ENCODE measurements at places on chromosomes 2 and 18. TPM values are rescaled to one million over a fixed set of nuclear protein-coding genes. Genes with fewer than 3 reads are reported as not detected.
A peak's percentile ranks its signal among the peaks of the same experiment; 100 is the strongest.

The SLC14A1 gene
- total RNA-seq: 1.5 TPM

The NCOA1 gene
- 29.3 TPM for total RNA-seq

The SH3RF3 gene
- 1.4 TPM for total RNA-seq

The IGFBP5 gene
- total RNA-seq: not detected

The TSPYL6 gene
- total RNA-seq: not detected

DNA sequence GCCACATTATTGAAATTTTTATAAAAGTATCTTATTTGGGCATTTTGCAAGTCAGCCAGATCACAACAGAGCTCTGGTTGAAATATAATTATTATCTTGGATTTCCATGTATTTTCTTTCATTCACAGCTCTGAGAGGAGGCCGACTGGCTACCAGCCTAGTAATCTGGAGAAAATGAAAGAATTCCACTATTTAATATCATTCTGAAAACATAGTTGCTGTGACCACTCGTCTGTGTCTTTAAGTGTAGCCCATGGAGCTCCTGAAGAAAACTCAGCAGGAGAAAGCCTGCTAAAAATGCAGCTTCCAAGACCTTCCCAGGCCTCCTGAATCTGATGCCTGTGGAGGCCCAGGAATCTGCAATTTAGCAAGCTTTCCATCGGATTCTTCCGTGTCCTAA is 114.7 kb downstream of the SH3BP4 start:
- peaks cover 7% of the 10 kb centered on the region for H3K27me3 ChIP-seq
- H3K36me3 ChIP-seq: no peaks in the 10 kb centered on the region
- no peak for DNase-seq
- no peak overlapping the region for H3K27ac ChIP-seq
- H3K4me1 ChIP-seq: no peaks in the 10 kb centered on the region
- H3K4me3 ChIP-seq: no peak overlapping the region

DNA sequence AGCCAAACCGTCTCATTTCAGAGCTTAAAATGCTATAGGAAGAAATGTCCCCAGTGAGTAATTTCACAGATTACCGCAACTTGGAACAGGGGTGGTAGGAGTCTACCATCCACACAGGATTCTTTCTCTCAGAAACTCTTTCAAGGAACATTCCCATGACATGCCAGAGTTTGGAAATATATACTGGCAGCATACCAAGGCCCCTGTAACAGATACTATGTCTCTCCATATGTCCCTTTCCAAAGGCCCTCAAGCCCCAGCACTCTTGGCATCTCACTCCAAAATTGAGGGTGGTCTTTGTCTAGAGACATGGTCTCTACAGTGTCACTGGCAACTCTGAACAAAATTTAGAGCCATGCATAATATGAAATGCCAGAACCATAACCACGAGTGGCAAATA is 11.0 kb downstream of the FIGLA start:
- peaks cover 17% of the 10 kb centered on the region for H3K27me3 ChIP-seq
- no peak overlapping the region for H3K4me3 ChIP-seq
- no peak for DNase-seq
- no peaks in the 10 kb centered on the region for H3K36me3 ChIP-seq
- H3K27ac ChIP-seq: no peak overlapping the region

GRCh38 chr2:136373841-136374240 is 255.9 kb upstream of the CXCR4 start:
- peaks cover 2% of the 10 kb centered on the region for H3K27me3 ChIP-seq
- peaks cover 50% of the 10 kb centered on the region for H3K4me1 ChIP-seq
- H3K4me3 ChIP-seq: no peak overlapping the region
- no peak for DNase-seq
- H3K27ac ChIP-seq: no peak overlapping the region

DNA sequence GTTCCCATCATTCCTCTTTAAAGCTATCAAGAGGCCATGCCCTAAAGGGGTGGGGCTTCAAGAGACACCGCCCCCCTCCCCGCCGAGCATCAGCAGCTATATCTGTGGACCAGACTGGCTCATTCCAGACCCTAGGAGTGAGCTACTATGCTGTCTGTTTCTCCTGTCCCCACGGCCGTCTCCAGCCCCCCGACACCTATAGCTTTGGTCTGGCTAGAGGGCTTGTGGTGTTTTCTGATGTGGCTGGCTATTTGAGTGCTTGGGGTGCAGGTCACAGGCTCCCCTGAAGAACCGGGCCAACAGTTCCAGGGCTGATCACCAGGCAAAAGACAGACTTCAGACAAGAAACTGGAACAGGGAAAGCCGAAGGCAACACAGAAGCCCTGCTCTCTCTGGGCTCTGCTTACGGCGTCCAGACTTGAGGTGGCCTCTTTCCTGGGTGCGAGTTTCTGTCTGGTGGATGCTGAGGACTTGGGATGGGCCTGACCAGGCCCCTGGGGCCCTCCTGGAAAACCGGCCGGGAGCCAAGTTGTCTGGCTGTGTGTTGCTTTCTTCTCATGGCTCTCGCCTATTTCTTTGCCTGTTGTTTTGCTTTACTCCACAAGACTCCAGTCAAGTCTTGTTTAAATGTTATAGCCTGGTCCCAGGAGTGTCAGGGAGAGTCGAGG is 83.6 kb downstream of the KLHL29 start:
- H3K4me3 ChIP-seq: no peak overlapping the region
- H3K27ac ChIP-seq: no peak overlapping the region
- no peaks in the 10 kb centered on the region for H3K4me1 ChIP-seq
- no peak for DNase-seq

DNA sequence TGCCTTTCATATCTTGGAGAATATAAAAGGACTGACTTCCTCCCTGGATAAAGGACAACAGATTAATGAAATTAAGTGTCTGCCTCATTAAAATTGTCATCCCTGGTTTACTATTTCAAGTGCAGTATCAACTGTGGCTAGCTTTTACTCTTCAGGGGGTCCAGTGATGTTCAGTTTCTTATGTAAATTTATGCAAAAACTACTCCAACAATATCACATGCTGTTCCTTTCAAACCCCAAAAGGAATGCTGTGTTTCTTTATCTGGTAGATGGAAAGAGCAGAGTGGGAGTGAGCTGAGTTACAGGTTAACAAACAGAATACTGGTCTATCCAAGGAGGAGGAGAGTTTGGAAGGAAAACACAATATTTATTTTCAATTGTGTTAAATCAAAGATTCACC is 283.7 kb upstream of the VWC2L start:
- no peaks in the 10 kb centered on the region for H3K36me3 ChIP-seq
- no peak for DNase-seq
- no peaks in the 10 kb centered on the region for H3K27me3 ChIP-seq
- H3K4me3 ChIP-seq: no peak overlapping the region
- H3K27ac ChIP-seq: no peak overlapping the region

DNA sequence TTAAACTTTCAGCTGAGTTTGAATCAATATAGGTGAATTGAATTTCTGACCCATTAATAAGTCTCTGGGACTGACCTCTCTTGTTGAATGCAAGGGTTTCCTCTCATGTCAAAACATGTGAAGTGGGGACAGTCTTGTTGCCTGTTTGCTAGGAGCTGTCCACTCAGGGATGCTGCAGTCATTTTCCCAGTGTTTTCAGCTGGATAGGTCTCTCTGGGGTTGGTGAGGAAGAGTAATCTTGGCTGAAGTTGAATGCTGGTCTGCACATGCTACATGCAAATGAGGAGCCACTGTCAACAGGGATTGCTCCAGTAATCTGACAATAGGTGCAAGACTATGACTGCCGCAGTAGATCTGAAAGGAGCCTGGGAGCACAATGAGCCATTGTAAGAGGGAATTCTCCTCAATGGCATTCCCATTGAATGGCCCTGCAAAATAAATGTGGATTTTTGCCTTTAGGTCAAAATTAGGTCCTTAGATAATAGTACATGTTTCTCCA is 34.1 kb upstream of the IL1RL1 start:
- peaks cover 14% of the 10 kb centered on the region for H3K27me3 ChIP-seq
- no peak for DNase-seq
- no peak overlapping the region for H3K4me3 ChIP-seq

GRCh38 chr2:126849991-126850535 is 48.6 kb upstream of the TEX51 start:
- no peaks in the 10 kb centered on the region for H3K36me3 ChIP-seq
- H3K4me1 ChIP-seq: no peaks in the 10 kb centered on the region
- DNase-seq: no peak
- H3K4me3 ChIP-seq: no peak overlapping the region
- peaks cover 2% of the 10 kb centered on the region for H3K27me3 ChIP-seq
- no peak overlapping the region for H3K27ac ChIP-seq

DNA sequence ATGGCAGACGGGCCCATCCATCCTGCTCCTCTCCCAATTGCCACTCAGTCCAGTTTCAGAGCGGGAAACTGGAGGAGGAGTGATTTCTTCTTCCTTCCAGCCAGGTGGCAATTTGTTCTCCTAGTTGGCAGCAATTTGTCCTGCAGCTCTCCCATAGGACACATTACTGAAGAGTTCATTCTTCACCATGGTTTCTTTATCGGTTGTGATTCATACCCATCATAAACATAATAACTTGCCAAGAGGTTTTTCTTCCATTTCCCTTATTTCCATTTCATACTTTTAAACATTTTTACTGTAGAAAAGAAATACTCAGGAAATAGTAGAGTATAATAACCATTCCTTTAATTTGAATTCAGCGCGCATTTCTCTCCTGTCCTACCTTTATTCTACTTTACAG is 377.9 kb upstream of the RAB12 start:
- H3K27me3 ChIP-seq: no peaks in the 10 kb centered on the region
- no peak for DNase-seq
- H3K4me3 ChIP-seq: no peak overlapping the region
- no peak overlapping the region for H3K27ac ChIP-seq

- DNase-seq: no peak
- no peaks in the 10 kb centered on the region for H3K4me1 ChIP-seq
- peaks cover 6% of the 10 kb centered on the region for H3K27me3 ChIP-seq
- H3K4me3 ChIP-seq: no peak overlapping the region
- H3K36me3 ChIP-seq: no peaks in the 10 kb centered on the region
Observed at GRCh38 chr2:182586426-182586825, 129.6 kb upstream of the DNAJC10 start.

DNA sequence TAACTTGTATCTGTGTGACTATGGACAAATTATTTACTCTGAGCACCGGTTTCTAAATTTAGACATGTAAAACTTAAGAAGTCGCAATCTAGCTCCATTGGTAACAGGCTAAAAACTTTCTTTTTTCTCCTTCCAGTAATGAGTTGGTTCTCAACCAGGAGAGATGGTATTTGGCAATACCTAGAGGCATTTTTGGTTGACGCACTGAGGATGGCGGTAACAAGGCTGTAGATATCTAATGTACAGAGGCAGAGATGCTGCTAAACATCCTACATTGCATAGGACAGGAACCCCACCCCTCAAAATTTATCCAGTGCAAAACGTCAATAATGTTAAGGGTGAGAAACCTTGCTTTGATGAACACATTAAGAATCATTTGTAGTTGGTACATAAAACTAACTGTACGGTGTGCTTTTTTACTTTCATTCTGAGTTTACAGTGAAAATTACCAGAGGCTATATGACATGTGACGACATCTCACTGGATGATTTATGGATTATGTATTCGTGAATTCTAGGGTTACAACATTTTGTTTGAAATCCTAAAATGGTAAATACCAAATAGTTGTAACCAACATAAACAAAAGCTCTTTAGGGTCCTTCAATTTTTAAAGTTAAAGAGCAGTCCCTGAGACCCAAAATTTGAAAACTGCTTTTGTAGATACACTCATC is 91.3 kb downstream of the TLK1 start:
- peaks cover 18% of the 10 kb centered on the region for H3K4me1 ChIP-seq
- H3K36me3 ChIP-seq: peaks cover 37% of the 10 kb centered on the region
- H3K4me3 ChIP-seq: no peak overlapping the region
- DNase-seq: no peak

DNA sequence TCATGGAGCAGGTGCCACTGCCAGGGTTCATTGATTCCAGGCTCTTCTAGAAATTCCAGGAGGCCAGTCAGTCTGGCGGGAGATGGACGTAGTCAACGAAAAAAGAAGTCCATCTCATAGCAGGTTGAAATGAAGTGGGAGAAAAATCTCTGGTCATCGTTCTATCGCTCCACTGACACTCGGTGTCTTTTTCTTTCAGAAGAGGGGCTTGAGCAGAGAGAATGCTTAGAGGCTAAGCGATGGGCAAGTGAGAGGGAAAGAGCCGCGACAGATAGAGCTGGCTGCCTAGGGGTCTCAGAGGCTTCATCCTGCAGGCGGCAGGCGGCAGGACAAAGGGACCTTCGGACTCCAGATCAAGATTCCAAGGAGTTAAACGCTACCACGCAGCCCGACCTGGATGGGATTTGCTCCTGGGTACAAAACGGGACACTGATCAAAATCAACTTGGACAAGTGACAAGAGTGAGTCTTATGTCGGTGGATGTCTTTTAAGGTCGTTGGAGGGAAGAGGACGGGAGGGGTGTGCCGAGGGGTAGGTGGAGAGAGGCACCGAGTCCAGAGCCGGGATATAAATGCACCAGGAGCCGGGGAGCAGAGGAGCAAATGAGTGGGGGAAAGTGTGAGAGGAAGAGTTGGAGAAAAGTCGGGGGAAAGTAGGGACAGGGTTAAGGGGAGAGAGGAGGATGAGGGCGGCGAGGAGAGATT is 677 bp upstream of the TMEM178A start:
- H3K4me1 ChIP-seq: peaks cover 9% of the 10 kb centered on the region
- H3K4me3 ChIP-seq: no peak overlapping the region
- no peak for DNase-seq
- H3K36me3 ChIP-seq: no peaks in the 10 kb centered on the region
- no peak overlapping the region for H3K27ac ChIP-seq

DNA sequence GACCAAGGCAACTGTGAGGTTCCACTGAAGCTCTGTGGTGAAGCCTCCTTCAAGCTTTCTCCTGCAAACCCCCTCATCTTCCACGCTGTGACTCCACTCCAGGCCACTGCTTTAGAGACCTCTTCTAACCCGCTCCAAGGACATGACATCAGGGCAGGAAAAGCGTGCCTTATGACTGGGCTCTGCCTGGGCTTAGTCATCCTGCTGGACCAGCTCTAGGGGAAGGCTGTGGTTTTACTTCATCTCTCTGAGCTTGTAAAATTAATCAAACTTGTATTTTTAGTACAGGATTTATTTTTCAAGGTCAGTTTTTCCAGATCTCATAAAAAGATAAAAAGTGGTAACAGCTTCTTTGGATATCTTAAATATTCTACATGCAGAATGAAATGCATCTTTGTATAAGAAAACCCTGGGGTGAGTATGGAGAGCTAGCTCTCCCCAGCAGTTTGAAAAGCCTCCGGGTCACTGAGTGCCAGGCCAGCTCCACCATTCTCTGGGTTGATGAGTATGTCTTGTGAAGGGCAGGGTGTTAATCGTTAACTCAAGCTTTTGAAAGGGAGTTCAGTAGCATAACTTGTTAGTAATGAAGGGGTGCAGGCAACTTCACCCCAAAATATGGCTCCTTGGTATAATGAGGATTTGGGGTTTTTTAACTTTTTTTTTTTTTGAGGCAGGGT is 33.1 kb upstream of the YPEL5 start:
- H3K4me3 ChIP-seq: no peak overlapping the region

- no peak overlapping the region for H3K27ac ChIP-seq
- peaks cover 21% of the 10 kb centered on the region for H3K4me1 ChIP-seq
- peak overlapping the region; percentile 24 for H3K4me3 ChIP-seq
Observed at GRCh38 chr2:176138526-176138922, 9.0 kb downstream of the HOXD8 start.

DNA sequence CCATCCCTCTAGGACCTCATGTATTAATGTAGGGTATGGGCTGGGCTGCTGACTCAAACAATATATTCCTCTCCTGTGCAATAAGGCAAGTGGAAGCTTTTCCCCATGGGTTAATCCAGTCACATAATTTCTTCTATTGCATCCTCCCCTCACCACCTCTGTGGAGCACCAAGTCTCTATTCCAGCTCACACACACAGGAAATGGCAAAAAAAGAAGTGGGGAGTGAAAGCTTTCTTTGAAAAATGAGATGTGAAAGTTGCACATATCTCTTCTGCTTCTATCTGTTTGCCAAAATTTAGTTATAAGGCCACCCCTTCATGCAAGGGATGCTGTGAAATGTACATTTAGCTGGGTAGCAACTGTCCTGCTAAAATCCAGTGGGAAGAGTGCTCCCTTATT is 121.3 kb downstream of the CDC42EP3 start:
- DNase-seq: no peak
- no peak overlapping the region for H3K4me3 ChIP-seq
- no peaks in the 10 kb centered on the region for H3K36me3 ChIP-seq
- H3K27ac ChIP-seq: no peak overlapping the region
- no peaks in the 10 kb centered on the region for H3K27me3 ChIP-seq

Data from activated CD4-positive, alpha-beta T cell treated with anti-CD3 and anti-CD28 coated beads for 36 hours (primary cell).